HCEC 1CT (cell line): ENCODE measurements at places on chromosomes 12 and 14.

GRCh38 chr14:22485649-22486048, 103.4 kb downstream of the DAD1 start:
- DNase-seq: no peak

DNA sequence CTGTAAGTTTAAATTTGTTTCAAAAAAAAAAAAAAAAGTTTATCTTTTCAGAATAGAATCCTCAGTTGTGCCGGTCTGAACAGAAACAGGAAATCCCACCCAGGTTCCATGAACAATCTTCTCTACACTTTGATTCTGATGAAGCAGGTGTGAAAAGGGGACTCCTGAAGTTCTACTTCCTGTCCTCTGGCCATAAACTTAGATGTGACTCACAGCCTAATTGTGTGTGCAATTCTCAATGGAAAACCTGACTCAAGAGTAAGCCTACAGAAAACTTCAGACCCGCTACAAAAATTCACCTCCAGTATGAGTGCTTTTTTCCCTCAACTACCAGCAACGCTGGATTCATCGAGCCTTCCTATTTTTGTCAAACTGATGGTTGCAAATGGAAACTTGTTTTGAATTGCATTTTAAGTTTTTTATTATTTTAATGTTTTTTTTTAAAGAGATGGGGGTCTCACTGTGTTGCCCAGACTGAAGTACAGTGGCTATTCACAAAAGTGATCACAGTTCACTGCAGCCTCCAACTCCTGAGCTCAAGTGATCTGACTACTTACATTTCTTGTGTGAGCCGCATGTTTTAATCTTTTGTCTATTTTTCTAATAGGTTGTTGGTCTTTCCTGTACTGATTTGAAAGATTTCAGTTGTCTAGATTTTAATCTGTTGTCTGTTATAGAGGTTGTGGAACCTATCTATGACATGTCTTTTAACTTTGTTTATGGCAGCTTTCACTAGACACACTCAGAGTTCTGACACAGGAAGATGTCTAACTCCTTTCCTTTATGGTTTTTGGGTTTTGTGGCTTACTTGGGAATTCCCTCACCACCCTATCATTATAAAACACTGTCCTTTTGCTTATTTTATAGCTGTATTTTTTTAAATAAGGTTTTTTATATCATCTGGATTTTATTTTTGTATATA, 37.6 kb downstream of the ATG14 start:
- peak; percentile 70 for DNase-seq

GRCh38 chr12:29792853-29793252, 9.1 kb upstream of the TMTC1 start:
- DNase-seq: no peak

DNA sequence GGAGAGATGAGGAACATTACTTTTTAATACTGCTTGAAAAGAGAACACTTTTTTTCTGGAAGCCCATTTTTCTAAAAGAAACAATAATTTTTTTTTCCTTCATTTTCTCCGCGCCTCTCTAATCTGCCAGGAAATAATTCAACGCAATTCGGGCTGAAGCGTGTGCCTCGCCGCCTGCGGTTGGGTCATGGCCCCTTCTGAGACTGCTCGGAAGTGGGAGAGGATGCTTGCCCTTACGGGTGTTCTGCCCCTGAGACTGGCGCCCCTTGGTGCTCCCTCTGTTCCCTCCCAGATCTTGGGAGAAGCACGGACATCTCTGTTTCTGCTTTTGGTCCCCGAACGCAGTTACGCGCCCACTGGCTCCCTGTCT, 332 bp upstream of the TBC1D30 start:
- no peak for DNase-seq

DNA sequence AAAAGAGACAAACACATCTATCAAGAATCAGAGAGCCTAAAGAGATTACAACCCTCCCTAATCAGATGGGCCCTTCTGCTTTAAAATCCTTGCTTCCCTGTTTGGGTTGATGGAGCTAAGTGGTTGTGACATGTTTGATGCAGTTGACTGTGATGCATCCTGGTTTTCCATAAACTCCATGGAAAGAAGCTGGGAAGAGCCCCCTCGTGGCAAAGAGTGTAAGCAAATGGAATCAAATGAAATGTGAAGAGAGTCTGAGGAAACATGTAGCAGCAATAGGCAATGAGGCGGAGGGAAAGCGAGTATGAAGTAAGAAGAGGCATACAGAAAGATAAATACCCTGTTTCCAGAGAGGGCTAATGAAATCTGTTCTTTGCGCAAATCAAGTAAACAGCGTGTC, 70.4 kb upstream of the SLCO1C1 start:
- peak; percentile 46 for DNase-seq

DNA sequence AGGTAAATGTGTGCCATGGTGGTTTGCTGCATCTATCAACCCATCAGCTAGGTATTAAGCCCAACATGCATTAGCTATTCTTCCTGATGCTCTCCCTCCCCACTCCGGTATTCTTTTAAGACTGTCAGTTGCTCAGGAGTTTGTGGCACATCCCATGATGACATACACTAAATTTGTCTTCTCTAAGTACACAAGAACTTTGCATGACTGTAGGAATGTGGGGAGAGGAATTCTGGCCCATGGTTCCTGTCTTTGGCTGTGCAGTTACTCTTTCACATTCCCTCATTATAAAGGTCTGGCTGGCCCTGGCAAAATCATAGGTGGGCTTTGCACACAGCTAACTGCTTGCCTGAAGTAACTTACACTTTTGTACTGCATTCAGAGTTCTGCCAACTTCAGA, 30.3 kb downstream of the HMGA2 start:
- DNase-seq: no peak

- DNase-seq: peak; percentile 74
Measured at GRCh38 chr14:64082837-64083236, 211.3 kb downstream of the ESR2 start.

DNA sequence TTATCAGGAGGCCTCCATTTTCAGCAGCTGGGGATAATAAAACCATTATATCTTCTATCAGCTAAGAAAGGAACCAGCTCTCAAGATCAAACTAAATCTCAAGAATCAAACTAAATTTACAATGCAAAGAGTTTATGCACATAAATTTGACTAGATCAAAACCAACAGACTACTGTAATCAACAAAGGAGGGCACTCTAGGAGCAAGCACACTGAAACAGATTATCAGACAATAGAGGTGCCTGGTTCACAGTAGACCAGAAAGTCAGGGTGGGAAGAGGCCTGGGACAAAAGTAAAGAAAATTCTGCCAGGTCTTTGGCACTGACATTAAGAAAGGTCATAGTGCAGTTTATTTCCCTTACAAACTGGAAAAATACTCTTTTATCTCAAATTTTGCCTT, 61.0 kb downstream of the HECTD4 start:
- no peak for DNase-seq

GRCh38 chr12:15769586-15769985, 19.6 kb downstream of the EPS8 start:
- DNase-seq: no peak

GRCh38 chr12:72677139-72677538, 405.0 kb downstream of the TRHDE start:
- DNase-seq: no peak

DNA sequence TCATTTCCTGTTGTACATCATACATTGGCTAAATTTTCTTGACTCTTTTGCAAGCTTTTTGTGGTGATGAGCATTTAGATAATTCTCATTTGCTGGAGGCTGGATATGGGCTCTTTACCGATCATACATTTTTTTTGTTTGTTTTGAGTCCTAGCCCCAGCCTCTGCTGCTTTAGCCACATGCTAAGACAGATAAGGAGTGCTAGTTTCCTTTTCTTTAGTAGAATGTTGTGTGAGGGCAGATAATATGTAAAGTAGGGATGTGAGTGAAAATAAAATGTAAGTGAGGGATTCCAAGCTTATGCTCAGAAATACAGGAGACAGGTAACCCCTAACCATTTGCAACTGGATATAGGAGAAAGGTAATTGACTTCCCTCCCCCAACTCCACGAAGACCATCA, 405.7 kb downstream of the TRHDE start:
- DNase-seq: no peak

DNA sequence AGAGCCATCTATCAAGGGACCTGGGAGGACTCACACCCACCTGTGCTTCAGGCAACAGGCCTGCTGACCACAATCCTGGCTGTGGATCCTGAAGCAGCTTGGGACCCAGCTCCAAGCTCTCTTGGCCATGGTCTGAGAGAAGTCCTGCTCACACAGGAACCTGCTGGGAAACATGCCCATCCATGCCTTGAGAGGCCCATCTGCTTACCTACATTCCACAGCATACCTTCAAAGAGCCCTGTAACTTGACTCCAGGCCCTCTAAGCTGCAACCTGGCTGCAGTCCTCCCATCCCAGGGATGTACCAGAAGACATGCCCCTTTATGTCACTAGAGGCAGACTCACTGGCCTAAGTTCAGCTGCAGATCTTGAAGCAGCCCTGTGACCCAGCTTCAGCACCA, 61.7 kb upstream of the AMIGO2 start:
- DNase-seq: no peak

DNA sequence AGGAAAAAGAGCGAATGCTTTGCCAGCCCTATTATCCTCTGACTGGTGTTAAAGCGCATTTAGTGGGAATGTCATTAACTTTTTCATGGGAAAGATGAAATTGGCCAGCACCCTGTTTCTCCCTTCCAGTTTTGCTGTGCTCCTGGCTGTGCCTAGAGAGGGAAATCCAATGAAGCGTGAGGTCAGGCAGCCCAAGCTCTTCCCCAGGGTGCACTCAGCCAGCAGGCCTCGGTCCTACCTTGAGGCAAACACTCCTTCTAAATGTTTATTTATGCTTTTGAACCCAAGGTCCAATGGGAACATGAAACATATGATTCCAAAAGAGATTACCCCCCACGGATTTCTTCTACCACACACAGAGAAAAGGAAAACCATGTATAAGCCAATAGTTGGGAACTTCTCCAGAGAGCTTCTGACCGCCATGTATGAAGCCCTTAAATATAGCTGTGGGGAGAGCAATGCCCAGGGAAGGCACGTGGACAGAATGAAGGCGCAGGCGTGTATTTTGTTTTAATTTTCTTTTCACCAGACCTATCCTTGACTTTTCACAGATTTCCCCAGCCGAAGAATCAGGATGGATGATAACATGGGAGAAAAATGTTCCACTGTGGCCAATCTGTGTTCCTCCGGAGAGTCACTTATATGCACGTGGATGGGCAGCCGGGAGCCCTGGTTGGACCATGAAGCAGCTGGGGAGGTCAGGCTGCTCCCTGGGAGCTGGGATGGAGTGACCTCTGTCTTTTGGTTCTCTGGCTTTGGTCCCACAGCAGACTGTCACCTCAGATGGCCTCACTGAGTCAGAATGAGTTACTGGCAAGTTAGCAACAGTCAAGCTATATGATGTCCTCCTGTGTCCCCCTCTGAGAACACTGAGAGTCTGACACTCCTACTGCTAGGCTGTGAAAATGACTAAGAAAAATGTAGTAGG, 37.3 kb downstream of the GPR135 start:
- DNase-seq: peak; percentile 81

GRCh38 chr12:130818272-130818634, 20.8 kb downstream of the STX2 start:
- DNase-seq: no peak

- DNase-seq: no peak
Measured at GRCh38 chr14:61749867-61750266, 12.4 kb upstream of the SNAPC1 start.

DNA sequence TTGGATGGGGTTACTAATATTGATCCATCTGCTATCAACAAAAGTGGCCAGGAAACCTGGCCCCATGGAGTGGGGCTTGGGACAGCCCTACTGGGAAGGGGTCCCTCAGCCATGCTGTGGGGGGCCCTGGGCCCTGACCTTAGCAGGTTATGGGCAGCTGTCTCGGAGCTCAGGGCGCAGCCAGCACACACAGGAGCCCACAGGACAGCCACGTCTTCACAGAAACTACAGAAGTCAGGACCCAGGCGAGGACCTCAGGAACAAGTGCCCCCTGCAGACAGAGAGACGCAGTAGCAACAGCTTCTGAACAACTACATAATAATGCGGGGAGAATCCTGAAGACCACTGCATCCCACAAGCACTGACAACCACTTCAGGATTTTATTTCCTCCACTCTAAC, 11.9 kb upstream of the FKBP11 start:
- DNase-seq: no peak

- no peak for DNase-seq
Measured at GRCh38 chr12:3913278-3913677, 40.1 kb upstream of the PARP11 start.

DNA sequence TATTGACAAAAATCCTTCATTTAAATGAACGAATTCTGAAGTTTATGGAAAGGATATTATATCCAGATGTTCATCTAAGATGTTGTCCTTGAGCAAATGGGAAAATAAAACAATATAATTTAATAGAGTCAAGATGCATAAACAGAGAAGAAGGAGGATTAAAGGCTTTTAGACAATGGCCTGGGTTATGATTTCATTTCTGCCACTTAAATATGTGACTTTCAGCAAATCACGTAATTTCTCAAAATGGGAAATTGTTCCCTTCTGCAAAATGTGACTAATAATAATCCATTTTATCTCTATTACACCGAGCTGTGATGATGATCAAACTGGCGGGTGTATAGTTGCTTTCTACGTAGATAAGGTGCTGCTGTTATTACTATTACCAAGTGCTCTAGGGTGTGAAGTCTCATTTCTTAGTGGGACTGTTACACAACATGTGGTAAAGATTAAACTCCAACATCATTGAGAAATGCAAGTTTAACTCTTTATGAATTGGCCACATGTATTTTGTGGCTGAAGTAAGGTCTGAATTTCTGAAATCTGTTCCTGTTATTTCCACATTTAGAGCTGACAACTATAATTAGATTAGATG, 157.0 kb downstream of the MYRFL start:
- no peak for DNase-seq

DNA sequence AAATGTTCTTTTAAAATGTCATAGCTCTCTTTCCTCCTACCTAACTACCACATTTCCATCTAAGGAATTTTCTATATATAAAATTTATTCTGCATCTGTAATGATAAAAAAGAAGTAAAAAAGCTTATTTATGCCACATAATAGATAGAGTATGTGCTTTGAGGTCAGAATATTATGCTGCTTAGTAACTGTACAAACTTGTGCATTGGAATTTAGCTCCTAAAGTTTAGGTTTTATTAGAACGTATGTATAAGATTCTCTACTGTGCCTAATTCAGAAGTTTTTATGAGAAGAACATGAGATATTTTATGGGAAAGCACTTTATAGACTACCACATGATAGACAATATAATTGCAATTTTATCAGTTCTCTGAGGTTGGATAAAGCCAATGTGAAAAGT, 384.6 kb downstream of the SLC16A7 start:
- DNase-seq: peak; percentile 41

GRCh38 chr12:117143008-117143532, 43.9 kb upstream of the TESC start:
- DNase-seq: no peak

DNA sequence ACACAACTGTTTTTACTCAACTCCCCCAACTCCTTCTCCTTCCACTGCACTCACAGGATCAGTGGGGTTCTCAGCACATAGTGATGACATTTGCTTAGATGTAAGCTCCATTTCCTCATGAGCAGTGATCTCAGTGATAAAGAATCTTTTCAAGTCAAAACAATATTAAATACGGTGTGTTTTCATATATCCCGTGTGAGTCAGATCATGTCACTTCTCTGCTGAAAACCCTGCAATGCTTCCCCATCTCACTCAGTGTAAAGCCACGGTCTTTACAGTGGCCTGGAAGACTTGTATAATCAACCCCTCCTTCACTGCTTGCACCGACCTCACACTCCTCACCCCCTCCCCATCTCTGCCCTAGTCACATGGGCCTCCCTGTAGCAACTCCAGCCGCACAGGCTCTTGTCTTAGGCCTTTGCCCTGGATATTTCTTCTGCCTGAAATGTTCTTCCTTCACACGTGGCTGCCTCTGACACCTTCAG, 149.7 kb upstream of the ARHGAP5 start:
- peak; percentile 95 for DNase-seq
